NCI-H748 treated with DMSO at 0.1 percent for 48 hours (cell line): ENCODE measurements at places on chromosomes 2 and 18.

- DNase-seq: no peak
Measured at GRCh38 chr2:120669121-120669952, 66.3 kb upstream of the GLI2 start.

GRCh38 chr2:190723397-190724090 is 74.7 kb downstream of the NAB1 start:
- DNase-seq: no peak

DNA sequence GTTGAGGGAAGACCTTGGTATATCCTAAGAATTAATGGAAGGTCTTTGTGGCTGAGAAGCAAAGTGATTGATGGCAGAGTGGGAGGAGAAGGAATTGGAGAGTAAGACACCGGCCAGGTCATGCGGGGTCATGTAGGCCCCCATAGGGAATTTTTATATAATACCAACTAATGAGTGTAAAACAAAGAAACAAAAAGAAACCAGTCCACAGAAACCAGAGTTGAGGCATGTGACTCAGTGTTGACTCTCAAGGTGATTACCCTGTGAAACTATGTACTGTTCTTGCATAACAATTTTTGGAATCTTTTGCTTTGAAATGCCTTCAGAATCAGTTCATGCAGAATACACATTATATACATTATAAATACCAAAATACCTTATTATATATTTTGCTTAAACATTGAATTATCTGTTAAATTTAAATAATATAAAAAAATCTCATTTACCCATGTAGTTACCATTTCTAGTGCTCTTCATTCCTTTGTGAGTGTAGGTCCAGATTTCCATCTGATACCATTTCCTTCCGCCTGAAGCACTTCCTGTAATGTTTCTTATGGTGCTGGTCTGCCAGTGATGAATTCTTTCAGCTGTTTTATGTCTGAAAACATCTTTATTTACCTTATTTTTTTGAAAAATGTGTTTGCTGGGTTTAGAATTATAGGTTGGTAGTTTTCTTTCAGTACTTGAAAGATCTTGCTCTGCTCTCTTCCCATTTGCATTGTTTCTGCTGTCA is 8.6 kb downstream of the CLIP4 start:
- no peak for DNase-seq

- DNase-seq: no peak
Measured at GRCh38 chr2:111194835-111195621, 74.3 kb downstream of the BCL2L11 start.

GRCh38 chr18:54867131-54867530 is 38.9 kb downstream of the RAB27B start:
- DNase-seq: no peak

- DNase-seq: no peak
Measured at GRCh38 chr2:195021711-195022507, 635.1 kb upstream of the SLC39A10 start.

DNA sequence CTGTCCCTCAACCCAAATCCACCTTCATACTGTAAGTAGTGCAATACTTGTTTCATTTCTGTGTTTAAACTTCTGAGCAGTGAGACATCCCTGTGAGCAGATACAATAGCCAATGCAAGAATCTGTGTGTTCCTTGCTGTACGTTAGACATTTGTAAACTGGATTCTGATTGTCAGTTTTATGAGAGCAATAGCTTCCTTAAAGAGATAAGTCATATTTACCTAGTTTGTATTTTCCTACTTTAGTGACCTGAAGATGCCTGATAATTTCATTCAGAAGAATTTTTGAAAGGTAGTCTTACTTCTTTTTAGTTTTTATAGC is 90.7 kb downstream of the DPP4 start:
- no peak for DNase-seq

DNA sequence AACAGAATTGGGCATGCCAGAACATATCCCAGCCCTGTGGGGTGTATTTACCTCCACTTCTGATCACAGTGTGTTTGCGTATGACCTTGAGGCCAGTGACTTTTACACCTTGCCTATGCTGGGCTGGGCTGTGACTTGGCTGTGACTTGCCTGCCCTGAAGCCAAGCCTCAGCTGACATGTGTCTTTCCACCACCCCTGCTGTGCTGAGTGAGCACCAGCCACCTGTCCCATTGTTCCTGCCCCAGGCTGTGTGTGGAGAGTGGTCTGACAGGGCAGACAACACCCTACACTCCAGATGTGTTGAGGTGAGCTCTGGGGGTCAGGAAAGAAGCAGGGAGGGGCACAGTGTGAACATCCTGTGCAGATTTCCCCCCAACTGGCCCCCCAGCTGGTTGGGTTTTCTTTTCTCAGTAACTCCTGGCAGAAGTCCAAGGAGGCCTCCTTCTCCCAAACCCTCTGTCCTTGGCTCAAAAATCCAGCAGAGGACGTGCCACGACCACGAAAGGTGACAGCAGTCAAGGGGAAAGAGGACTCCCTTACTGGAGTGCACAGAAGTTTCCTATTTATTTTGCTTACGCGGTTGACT is 5.1 kb upstream of the STEAP3 start:
- DNase-seq: peak; percentile 19

- no peak for DNase-seq
Measured at GRCh38 chr2:189639007-189639609, 22.2 kb upstream of the ASNSD1 start.

DNA sequence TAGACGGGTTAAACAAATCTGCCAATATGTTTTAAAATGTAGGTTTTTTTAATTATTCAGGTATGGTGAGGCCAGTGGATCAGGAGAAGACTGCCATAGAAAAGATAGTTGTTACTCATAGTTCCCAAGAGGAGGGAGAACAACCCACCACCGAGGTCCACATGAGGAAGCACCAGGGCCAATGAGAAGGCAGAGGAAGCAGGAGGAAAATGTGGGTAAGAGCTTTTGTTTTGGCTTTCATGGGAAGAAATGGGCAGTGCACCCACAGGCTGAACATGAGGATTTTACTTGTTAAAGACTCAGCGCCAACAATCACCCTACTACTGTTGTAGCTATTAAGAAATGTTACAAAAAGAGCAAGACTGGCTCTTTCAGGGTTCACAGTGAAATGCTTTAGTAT is 191.8 kb upstream of the HNMT start:
- DNase-seq: no peak

- no peak for DNase-seq
Measured at GRCh38 chr2:30026091-30027055, 105.0 kb upstream of the ALK start.

DNA sequence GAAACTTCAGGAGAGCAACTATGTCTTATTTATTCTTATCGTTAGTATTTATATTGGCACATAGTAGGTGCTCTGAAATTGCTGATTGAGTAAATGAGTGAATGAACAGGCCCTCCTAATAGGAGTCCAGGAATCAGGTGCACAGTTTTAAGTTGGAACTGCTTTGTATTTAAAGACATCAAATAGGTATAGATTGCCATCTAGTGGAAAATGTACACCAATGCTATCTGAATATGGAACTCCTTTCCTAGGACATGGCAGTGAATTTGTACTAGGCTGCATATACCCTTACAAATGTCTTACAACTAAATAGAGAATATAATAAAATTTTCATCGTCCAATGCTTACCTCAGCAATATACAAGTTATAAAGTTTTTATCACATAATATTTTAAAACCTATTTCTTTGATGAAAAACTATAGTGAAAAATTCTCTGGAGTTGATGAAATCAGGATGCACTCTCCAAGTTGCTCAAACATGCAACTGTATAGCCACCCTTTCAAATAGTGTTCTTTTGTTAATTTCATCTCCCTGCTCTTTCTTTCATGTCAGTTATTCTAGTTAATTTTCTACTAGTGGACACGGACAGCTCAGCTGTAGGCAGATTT is 318.9 kb upstream of the SYT4 start:
- peak; percentile 79 for DNase-seq

- DNase-seq: no peak
Measured at GRCh38 chr18:37570336-37570930, 4.8 kb upstream of the CELF4 start.

DNA sequence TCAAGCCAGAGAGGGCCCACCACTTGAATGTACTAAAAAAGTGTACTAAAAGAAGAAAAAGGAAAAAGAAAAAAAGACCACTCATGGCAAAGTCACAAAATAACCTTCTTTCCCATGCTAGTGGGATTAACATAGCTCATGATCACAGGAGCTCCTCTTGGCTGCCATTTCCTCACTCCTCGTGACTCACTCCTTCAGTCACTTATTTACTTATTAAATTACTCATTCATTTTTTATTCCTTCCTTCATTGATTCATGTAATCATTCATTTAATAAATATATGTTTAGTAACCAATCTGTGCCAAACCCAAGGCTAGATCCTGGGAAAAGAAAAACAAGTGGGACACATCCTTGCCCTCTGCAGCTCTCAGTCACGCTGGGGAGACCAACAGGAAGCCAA is 300.5 kb downstream of the INSIG2 start:
- DNase-seq: no peak

GRCh38 chr2:109558076-109558882 is 55.5 kb downstream of the SEPTIN10 start:
- DNase-seq: no peak

- no peak for DNase-seq
Measured at GRCh38 chr2:123453046-123453700, 571.9 kb upstream of the CNTNAP5 start.

DNA sequence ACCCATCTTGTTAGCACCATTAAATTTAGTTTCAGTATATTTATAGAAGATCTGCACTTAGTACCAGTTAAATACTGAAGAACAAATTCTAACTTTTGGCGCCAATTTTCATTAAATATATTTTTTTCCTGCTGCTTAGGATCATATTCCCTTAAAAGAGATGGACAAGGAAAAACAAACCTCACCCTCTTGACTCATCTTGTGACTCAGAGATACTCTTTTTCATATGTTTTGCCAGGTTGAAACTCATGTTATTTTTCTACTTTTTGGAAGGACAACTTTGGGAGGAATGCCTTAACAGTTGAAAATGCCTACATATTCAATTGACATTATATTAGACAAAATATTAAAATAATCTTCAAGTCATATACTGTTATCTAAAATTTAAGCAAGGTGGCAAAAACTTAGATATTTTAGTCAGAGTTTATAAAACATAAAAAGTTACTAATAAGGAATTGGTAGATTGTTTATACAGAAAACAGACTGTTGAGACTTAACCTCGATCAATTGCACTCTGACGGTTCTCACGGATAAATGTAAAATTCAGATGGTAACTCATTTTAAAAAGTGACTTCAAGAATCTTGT is 36.2 kb downstream of the PNO1 start:
- DNase-seq: no peak

DNA sequence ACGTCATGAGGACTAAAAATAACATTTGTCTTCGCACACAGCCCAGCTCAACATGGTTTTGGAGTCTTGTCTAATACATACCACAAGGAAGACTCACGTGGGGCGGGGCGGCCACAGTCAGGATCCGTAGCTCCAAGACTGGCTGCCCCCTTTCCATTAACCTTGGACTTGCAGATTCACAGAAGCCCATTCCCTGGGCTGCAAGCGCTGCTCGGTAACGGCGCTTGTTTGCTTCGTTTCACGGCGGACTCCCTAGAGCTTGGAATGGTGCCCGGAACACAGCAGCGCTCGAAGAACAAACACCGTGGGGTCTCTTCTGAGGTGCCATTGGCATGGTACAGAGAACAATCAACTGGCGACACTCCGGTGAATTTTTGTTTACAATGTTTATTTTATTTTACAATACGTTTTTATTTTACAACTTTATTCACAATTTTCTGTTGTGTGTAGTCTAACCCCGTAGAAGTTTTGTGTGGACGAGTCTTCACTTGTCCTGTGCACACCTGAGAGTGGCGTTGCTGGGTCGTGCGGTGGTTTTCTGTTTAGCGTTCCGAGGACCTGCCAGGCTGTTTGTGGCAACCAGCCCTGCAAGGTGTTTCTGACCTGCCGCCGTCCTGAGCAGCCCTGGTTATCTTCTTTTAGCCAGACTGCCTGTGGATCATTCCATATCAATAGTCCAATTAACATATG is 126.5 kb downstream of the GALR1 start:
- peak; percentile 74 for DNase-seq

DNA sequence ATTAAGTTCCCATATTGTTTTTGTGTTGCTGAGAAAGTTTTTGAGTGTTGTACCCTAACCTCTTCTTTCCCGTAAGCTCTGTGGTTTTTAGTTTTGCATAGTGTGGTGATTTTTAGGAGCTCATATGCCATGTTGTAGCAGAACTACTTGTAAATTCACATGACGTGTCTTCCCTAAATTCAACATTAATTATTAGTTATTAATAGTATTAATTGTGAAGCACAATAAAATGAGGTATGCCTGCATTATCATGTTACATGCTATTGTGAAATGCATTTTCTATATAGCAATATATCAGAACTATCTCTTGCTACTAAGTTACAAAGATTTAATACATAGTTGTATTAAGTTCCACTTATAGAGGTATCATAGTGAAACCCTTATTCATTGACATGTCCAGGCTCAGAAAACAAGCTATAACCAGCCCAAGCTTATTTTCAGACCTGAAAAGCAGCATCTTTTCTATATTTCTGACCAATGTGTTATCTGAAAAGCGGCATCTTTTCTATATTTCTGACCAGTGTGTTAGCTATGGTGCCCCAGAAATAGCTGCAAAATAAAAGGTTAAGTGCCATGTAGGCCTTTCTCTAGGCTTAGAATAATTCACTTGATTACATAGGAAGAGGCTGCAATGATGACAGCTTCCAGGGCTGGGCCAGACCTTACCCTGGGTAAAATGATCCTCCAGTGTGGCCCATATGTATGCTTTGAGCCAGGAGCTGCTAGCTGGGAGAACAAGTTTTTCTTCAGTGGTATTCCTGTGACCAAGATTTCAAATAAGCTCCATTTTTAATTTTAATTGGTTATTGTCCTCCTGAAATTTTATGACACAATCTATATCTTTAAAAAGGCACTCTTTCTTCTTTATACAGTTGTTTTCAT is 21.6 kb downstream of the EPAS1 start:
- DNase-seq: no peak

DNA sequence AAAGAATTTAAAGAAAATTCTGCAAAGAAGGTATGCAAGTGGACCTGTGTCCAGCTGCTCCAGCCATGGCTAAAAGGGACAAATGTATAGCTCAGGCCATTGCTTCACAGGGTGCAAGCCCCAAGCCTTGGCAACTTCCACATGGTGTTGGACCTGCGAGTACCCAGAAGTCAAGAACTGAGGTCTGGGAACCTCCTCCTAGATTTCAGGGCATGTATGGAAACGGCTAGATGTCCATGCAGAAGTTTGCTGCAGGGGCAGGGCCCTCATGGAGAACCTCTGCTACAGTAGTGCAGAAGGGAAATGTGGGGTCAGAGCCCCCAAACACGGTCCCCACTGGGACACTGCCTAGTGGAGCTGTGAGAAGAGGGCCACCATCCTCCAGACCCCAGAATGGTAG is 284.0 kb upstream of the RAB6C start:
- no peak for DNase-seq
